ENCODE measurements at places on chromosomes 4 and X.

DNA sequence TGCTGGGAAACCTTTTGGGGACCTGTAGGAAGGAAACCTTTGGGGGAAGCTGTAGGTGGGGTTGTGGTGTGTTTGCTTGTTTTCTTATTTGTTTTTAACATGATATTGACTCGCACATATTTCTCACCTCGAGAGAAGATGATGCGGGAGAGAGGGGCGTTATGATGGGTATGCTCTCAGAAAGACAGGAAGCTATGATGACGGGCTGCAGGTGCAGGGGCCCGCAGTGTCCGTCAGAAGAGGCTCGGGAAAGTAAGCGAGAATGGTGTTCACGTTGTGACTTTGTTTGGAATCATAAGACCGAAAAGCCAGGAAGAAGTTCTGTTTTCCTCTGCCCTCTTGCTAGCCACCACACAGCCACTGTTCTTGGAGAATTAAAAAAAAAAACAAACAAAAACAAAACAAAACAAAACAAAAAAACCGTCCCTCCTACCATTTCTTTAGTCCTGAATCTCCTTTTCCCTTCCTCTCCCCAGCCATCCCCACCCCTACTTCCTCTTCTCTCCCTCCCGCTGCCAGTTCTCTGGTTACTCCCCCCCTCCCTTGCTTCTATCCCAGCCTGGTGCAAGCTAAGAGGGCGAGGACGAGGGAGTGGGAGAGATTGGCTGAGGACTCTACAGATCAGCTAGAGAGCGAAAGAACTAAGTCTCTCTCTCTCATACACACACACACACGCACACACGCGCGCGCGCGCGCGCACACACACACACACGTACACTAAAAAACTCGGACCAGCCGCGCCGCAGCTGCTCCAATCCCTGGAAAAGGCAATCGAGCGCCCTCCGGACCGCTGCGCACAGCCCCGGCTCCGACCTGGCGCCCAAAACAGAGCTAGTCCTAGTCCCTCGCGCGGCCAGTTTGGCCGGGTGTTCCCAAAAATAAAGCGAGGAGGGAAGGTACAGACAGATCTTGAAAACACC lies at the start of gene BMP3:
TSS of gene BMP3 (plus strand) at position 648 of the 920 bp plus-strand sequence. CDS start 577 bp downstream, outside the sequence.
- no peak for DNase-seq

DNA sequence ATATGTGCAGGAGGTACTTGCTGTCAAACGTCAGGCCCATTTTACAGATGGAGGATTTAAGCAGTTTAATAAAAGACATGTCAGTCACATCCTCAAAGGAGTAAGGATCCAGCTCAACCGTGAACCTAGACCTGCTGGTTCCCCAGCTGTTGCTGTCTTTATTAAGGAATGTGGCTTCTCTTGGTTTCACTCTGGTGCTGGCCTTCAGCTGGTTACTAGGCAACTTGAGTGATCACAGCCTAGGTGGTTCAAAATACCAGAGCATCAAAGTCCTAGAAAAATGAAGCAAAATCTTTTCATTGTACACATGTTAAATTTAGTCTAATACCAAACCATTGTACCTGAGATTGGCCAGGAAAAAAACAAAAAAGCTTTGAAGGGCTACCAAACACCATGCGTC lies 32.7 kb upstream of the GLRA2 start:
- no peak for DNase-seq

DNA sequence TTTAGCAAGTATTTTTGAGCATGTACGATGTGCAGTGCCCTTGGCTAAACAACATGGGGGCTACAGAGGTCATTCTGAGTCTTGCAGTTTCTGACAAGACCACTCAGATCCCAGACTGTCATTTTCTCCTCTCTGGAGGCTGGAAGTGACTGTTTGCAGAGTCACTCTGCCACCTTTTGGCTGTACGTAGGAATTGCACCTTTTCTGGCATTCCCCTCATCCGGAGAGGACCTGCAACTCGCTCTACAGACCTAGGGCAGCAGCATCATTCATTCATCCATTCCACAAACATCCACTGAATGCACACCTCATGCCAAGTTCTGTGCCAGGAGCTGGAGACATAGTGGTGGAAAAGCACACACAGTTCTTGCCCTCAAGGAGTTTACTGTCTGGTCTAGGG lies 160.4 kb upstream of the GPR101 start:
- DNase-seq: peak; percentile 6

DNA sequence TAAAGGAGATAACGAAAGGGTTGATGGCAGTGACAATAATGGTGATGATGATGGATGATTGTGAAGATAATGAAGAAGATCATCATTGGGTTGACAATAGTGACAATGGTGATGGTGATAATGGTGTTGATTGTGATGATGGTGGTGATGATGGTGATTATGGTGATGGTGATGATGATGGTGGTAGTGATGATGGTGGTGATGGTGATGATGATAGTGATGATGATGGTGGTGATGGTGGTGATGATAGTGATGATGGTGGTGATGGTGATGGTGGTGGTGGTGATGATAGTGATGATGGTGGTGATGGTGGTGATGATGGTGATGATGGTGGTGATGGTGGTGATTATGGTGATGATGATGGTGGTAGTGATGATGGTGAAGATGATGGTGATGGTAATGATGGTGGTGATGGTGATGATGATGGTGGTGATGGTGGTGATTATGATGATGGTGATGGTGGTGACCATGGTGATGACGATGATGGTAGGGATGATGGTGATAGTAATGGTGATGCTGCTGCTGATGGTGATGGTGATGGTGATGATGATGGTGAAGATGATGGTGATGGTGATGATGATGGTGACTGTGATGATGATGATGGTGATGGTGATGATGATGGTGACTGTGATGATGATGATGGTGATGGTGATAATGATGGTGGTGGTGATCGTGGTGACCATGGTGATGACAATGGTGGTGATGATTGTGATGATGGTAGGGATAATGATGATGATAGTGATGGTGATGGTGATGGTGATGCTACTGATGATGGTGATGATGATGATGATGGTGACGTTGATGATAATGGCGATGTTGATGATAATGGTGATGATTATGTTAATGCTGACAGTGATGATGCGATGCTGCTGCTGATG lies 61.6 kb upstream of the NKX1-1 start:
- no peak for DNase-seq

DNA sequence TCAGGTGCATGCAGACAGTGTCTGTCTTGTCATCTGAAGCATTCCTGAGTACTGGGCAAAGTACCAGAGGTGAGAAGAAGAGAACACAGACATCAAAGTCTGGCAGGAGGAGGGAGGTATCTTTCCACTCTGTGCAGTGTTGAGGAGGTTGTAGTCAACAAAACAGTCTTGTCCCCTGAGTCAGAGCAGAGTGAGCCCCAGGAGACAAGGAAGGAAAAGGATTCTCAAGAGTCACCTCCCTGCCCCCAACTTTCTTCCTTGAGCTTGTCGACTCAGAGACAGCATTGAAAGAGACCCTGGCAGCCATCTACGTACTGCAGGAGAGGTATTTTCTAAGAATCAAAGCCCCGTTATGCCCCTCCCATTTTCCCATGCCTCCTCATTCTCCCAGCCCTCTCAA lies 4.4 kb upstream of the SRPX start:
- no peak for DNase-seq
